ENCODE measurements at places on chromosomes 12 and 14. TPM values are rescaled to one million over a fixed set of nuclear protein-coding genes. Genes with fewer than 3 reads are reported as not detected.

DNA sequence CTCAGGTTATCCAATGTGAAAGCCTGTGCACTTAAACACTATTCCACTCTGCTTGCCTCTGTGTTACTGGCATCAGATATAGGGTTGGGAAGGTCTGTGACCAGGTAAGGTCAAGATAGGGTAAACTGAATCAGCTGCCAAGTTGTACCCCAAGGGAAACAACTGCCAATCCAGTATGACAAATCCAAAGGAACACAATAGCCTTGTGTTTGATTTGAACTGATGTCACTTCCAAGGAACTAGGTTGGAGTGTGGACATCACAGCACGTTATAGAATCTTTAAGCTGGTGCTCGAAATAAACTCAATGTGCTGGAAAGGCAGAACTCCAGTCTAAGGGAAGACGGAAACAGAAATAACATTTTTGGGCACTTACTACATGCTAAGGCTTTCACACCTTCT, 223.4 kb upstream of the BTG1 start:
- H3K27me3 ChIP-seq = no peaks in the 10 kb centered on the region
- H3K36me3 ChIP-seq = peaks cover 2% of the 10 kb centered on the region
- peaks cover 38% of the 10 kb centered on the region for H3K4me1 ChIP-seq
- no peak for DNase-seq
- no peak overlapping the region for H3K4me3 ChIP-seq
- no peak overlapping the region for H3K27ac ChIP-seq

DNA sequence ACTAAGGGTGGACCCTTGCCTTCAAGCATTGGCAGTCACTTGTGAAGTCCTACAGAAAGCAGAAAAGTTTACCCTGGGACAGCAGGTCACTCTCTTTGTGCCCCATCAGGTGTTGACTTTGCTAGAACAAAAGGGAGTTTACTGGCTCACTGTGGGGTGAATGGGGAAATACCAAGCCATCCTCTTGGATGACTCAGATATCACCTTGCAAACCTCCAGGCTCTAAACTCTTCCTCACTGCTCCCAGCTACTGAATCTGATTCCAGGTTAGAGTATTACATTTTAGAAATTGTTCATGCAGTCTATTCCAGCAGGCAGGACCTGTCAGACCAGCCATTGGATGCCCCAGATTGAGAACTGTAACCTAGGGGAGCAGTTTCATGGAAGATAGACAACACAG, 7.3 kb upstream of the EDDM3B start:
- DNase-seq = no peak
- no peak overlapping the region for H3K4me3 ChIP-seq
- H3K4me1 ChIP-seq = peaks cover 15% of the 10 kb centered on the region
- no peaks in the 10 kb centered on the region for H3K27me3 ChIP-seq

- H3K27ac ChIP-seq = peak overlapping the region; percentile 72
- no peak overlapping the region for H3K4me3 ChIP-seq
- DNase-seq = no peak
- H3K36me3 ChIP-seq = peaks cover 12% of the 10 kb centered on the region
- peaks cover 45% of the 10 kb centered on the region for H3K4me1 ChIP-seq
Measured at GRCh38 chr12:123986374-123986965, 13.5 kb downstream of the ZNF664 start.

GRCh38 chr12:56947633-56948456, 9.6 kb downstream of the RDH16 start:
- H3K27me3 ChIP-seq = peaks cover 10% of the 10 kb centered on the region
- H3K4me1 ChIP-seq = no peaks in the 10 kb centered on the region
- no peak overlapping the region for H3K4me3 ChIP-seq
- DNase-seq = no peak
- H3K36me3 ChIP-seq = no peaks in the 10 kb centered on the region

GRCh38 chr14:57199921-57200320, 68.8 kb downstream of the EXOC5 start:
- no peak for DNase-seq
- no peak overlapping the region for H3K4me3 ChIP-seq
- H3K36me3 ChIP-seq = peaks cover 4% of the 10 kb centered on the region

GRCh38 chr12:100266835-100267602, at the start of the genes DEPDC4 and SCYL2:
Gene DEPDC4, minus strand, starts transcription at chr12:100267079. Its CDS starts 3 bp downstream, at chr12:100267076.
Gene SCYL2, plus strand, starts transcription at chr12:100267177. Its CDS starts 15,794 bp downstream, at chr12:100282971.
- H3K36me3 ChIP-seq = no peaks in the 10 kb centered on the region
- H3K4me3 ChIP-seq = peak within 1 kb of the TSS; percentile 99
- H3K27me3 ChIP-seq = no peaks in the 10 kb centered on the region
- peak within 1 kb of the TSS; percentile 99 for H3K27ac ChIP-seq
- peaks cover 34% of the 10 kb centered on the region for H3K4me1 ChIP-seq
- DNase-seq = peak; percentile 93

DNA sequence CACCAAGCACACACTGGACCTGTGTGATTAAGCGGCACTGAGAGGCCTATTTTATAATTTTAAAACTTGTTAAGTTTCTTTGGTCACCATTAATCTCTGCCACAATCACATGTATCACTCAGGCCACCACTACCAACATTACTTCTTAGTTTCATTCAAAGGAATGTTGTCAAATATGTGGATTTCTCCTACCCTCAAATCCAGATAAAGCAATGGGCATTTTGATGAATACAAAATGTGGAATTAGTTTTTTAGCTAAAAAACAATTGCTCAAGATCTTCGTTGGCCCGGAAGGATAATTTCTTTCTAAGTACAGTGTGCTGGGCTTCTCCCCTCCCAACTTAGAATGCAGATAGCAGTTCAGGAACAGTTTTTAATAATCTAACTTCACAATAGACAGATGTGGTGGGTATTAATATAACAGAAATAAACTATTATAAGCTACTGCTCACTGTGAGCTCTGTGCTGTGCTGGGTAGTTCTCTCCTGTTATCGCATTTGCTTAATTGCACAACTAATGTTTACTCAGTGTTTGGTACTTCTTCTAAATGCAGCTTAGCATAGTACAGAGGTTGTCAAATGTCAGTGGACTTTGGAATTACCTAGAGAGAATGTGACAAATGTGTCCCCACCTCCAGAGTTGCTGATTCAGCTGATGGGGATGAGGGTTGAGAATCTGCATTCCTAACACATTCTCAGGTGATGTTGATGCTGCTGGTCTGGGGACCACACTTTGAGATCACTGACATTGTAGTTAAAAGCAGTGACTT, 266.7 kb upstream of the AMIGO2 start:
- no peak overlapping the region for H3K4me3 ChIP-seq
- no peaks in the 10 kb centered on the region for H3K27me3 ChIP-seq
- DNase-seq = no peak

DNA sequence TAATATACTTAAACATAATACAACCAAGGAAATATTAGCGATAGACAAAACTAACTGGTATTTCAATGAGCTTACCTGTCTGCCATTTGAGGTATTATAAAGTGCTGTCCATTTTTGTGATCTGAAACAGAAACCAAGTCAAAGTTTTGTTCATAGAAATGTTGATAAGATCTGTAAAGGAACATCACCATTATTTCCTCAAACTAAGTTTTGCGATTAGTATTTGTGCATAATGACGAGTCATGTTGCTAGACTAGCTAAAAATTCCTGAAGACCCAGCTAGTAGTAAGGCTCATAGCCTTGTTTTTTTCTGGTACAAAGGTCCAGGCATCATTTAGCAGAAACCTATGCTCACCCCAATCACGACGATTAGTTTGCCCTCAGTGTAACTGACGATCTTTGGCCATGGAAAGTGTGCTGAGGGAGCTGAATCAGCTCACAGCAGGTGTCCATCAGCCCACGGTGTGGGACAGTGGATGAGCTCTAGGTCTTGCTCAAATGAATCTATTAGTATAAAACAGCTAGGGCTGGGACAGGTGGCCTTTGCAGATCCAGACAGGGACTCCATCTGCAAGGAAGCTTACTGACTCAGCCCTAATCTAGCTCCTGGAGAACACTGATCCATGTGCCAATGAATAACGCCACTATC, 28.7 kb downstream of the GIT2 start:
- DNase-seq = no peak
- no peaks in the 10 kb centered on the region for H3K27me3 ChIP-seq
- H3K27ac ChIP-seq = no peak overlapping the region
- no peak overlapping the region for H3K4me3 ChIP-seq
- peaks cover 5% of the 10 kb centered on the region for H3K36me3 ChIP-seq

- peak; percentile 57 for DNase-seq
- H3K36me3 ChIP-seq = peaks cover 7% of the 10 kb centered on the region
- peaks cover 24% of the 10 kb centered on the region for H3K27me3 ChIP-seq
- peak overlapping the region; percentile 66 for H3K4me3 ChIP-seq
- no peak overlapping the region for H3K27ac ChIP-seq
- H3K4me1 ChIP-seq = peaks cover 28% of the 10 kb centered on the region
Measured at GRCh38 chr14:104820669-104821228, 19.8 kb downstream of the ZBTB42 start.

GRCh38 chr14:76446921-76447320, 71.0 kb downstream of the ESRRB start:
- no peak overlapping the region for H3K4me3 ChIP-seq
- DNase-seq = no peak
- no peak overlapping the region for H3K27ac ChIP-seq
- H3K4me1 ChIP-seq = peaks cover 3% of the 10 kb centered on the region

- no peak overlapping the region for H3K27ac ChIP-seq
- no peak for DNase-seq
- no peaks in the 10 kb centered on the region for H3K4me1 ChIP-seq
- no peak overlapping the region for H3K4me3 ChIP-seq
- peaks cover 3% of the 10 kb centered on the region for H3K36me3 ChIP-seq
- H3K27me3 ChIP-seq = peaks cover 100% of the 10 kb centered on the region
Measured at GRCh38 chr14:28776482-28777266, 10.1 kb downstream of the FOXG1 start.

DNA sequence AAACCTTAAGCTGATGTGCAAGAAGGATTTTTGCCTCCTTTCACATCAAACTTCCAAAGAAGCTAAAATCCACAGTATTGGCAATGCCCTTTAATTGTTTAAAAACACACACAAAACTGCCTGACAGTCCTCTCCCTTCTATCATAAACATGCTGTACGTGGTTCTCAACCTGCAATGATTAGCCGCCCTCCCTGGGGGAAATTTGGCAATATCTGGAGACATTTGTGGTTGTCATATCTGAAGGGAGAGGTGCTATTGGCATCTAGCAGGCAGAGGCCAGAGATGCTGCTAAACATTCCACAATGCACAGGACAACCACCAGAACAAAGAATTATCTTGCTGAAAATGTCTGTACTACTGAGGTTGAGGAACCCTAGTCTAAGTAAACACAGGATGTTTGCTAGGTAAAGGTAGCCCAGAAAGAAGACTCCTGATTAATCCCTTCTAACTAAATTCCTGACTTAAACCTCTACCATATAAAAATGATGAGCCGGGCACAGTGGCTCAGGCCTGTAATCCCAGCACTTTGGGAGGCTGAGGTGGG, 1.2 kb downstream of the ACOT6 start:
- H3K36me3 ChIP-seq = no peaks in the 10 kb centered on the region
- DNase-seq = no peak
- peak overlapping the region; percentile 91 for H3K4me3 ChIP-seq
- no peaks in the 10 kb centered on the region for H3K4me1 ChIP-seq
- H3K27ac ChIP-seq = no peak overlapping the region

- peaks cover 5% of the 10 kb centered on the region for H3K4me1 ChIP-seq
- no peak for DNase-seq
- H3K36me3 ChIP-seq = no peaks in the 10 kb centered on the region
Measured at GRCh38 chr12:49288922-49289555, 5.9 kb upstream of the PRPH start.

GRCh38 chr12:65881965-65882413, 57.7 kb downstream of the HMGA2 start:
- DNase-seq = no peak
- no peaks in the 10 kb centered on the region for H3K27me3 ChIP-seq
- H3K4me3 ChIP-seq = peak overlapping the region; percentile 62
- peak overlapping the region; percentile 92 for H3K27ac ChIP-seq

GRCh38 chr14:64788706-64789105, 84.5 kb downstream of the PLEKHG3 start:
- no peak overlapping the region for H3K4me3 ChIP-seq
- H3K27me3 ChIP-seq = no peaks in the 10 kb centered on the region
- peaks cover 18% of the 10 kb centered on the region for H3K4me1 ChIP-seq
- DNase-seq = no peak
- no peak overlapping the region for H3K27ac ChIP-seq

DNA sequence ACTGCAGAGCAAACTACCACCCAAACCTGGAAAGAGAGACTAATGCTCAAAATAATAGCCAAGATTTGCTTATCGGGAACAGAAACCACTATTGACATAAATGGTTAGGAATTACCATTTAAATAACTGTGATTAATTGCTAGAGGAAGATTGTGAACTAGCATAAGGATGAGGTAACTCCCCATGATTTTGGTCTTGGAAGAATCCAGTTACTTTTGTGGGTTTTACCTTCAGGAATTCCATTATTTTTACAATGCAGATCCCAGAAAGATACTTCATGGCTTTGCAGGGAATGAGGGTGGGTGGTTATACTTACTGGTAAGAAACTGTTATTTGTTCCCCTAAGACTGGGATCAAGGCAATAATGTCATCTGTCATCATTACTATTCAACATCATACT, 652.9 kb upstream of the FLRT2 start:
- no peak overlapping the region for H3K4me3 ChIP-seq
- H3K36me3 ChIP-seq = no peaks in the 10 kb centered on the region
- H3K4me1 ChIP-seq = peaks cover 8% of the 10 kb centered on the region
- DNase-seq = no peak
- H3K27ac ChIP-seq = no peak overlapping the region
- no peaks in the 10 kb centered on the region for H3K27me3 ChIP-seq

DNA sequence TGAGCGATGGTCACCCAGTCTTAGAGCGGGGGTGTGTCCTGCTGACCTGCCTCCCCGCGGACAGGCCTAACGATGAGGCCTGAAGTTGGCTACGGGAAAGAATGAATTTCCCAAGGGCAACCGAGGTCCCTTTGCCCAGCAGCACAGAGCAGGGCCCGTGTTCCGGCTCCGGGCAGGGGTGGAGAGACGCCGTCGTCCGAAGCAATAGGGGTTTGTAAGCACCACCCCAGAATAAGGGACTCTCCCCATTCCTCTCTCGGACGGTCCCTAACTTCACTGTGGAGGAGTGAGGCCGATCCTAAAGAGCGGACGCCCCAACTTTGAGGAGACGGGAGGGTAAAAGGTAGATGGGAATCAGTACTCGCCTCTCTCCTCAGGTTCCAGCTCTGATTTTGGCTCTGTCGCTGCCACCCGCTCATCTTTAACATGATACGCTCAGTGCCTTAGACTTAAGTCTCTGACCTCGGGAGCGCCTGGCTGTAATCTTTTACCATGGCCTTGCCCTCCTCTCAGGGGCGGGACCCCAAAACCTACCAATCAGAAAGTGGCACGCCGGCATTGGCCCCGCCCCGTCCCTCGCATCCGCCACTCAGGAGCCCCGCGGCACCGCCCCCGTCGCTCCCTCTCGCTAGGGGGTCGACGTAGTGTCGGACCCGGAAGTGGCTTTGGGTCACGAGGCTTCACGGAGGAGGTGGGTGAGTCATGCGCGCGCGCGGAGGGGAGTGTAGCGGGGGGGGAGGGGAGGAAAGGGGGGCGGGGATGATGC, at the start of gene DDIT3:
DDIT3 (minus strand) TSS at position 462 of the 766 bp plus-strand sequence. CDS start 3,108 bp downstream, outside the sequence.
- H3K4me3 ChIP-seq = peak within 1 kb of the TSS; percentile 100
- H3K36me3 ChIP-seq = peaks cover 19% of the 10 kb centered on the region
- H3K27me3 ChIP-seq = peaks cover 18% of the 10 kb centered on the region
- DNase-seq = peak; percentile 99
- H3K27ac ChIP-seq = peak within 1 kb of the TSS; percentile 100

- no peak overlapping the region for H3K27ac ChIP-seq
- peaks cover 12% of the 10 kb centered on the region for H3K4me1 ChIP-seq
- no peaks in the 10 kb centered on the region for H3K36me3 ChIP-seq
- H3K27me3 ChIP-seq = no peaks in the 10 kb centered on the region
- H3K4me3 ChIP-seq = no peak overlapping the region
Measured at GRCh38 chr12:26017484-26018211, 59.2 kb downstream of the RASSF8 start.

Gene PPP1R1A
- total RNA-seq = 9.1 TPM

Gene KRT2
- total RNA-seq = not detected

Gene BIN2
- total RNA-seq = not detected

Gene PPFIA2
- 8.3 TPM for total RNA-seq

Measured in neural crest cell (in vitro differentiated cells).